H7 (cell line): ENCODE measurements at places on chromosomes 13 and 19.

- DNase-seq, result no peak
These were observed 5.3 kb downstream of the ZNF85 start for GRCh38 chr19:20928371-20928770.

DNA sequence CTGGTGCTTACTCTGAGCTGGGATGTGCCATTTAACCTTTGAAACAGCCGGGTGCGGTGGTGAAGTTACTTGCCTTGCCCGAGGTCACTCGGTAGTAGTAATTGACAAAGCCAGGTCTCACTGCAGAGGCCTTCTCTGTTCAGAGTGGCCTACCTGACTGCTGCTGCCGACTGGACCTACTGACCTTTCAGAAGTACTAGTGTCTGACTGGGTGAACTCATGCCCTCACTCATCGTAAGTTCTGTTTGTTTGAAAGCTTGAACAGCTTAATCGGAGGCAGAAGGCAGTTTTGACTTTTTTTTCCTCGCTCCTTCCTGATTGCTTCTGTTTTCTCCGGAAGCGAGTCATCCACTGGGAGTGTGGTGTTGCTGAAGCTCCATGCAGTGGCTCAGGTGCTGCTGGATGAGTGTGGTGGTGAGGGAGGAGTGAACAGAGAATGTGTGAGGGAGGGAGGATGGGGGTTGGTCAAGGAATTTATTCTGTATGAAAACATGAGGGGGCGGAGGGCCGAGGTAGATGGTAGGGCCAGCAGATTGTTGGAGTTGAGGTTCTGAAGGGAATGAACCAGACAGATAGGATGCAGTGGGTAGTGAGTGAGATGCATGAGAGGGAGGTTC lies 2.7 kb downstream of the SPINT2 start:
- no peak for DNase-seq

DNA sequence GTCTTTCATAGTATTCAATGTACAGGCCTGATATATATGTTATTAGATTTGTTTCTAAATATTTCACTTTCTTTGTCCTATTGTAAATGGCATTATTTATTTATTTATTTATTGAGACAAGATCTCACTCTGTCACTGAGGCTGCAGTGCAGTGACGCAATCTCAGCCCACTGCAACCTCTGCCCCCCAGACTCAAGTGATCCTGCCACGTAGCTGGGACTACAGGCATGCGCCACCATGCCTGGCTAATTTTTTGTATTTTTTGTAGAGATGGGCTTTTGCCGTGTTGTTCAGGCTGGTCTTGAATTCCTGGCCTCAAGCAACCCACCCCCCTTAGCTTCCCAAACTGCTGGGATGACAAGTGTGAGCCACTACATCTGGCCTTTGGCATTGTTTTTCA lies 5.4 kb upstream of the GAS6 start:
- no peak for DNase-seq

DNA sequence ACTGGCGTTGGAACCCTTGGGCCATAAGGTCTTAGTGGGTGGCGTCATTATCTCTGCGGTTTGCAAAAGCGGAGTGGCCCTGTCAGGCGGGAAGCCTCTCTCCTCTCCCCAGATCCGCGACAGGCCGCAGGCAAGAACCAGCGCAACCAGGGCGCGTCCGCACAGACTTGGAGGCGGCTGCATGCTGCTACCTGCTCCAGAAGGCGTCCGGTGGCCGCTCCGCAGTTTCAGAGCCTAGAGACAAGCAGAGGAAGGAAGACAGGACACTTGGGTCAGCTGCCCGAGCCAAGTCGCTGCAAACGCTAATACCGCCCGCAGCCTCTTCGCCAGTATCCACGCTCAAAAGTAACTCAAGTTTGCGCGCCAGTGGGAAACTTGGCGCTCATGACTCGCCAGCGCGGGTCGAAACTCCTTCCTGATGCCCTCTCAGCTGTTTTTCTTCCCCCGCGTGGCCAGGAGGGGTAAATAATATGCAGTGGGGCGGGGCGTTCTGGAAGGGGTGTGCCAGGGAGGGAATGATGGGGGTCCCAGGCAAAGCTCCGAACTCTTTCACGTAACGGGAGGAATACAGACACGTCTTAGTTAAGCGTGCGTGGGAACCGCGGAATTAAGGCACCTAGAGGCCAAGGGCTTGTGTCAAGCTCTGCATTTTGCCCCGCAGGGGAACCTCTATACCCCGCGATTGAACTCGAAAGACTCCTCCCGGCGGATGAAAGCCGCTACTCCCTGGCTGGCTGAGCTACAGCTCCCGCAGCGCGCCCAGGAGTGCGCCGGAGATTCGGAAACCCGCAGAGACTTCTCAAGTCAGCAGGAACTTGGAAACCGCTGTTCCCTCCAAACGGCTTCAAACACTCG lies at the start of gene EDNRB:
EDNRB (minus strand) TSS at position 441 of the 855 bp plus-strand sequence; CDS start at position 183, 258 bp downstream.
- DNase-seq, result peak; percentile 77

- no peak for DNase-seq
These were observed 27.8 kb downstream of the ARID3A start for GRCh38 chr19:953445-954271.

- DNase-seq, result no peak
These were observed 50.7 kb downstream of the B3GLCT start for GRCh38 chr13:31250435-31250834.

DNA sequence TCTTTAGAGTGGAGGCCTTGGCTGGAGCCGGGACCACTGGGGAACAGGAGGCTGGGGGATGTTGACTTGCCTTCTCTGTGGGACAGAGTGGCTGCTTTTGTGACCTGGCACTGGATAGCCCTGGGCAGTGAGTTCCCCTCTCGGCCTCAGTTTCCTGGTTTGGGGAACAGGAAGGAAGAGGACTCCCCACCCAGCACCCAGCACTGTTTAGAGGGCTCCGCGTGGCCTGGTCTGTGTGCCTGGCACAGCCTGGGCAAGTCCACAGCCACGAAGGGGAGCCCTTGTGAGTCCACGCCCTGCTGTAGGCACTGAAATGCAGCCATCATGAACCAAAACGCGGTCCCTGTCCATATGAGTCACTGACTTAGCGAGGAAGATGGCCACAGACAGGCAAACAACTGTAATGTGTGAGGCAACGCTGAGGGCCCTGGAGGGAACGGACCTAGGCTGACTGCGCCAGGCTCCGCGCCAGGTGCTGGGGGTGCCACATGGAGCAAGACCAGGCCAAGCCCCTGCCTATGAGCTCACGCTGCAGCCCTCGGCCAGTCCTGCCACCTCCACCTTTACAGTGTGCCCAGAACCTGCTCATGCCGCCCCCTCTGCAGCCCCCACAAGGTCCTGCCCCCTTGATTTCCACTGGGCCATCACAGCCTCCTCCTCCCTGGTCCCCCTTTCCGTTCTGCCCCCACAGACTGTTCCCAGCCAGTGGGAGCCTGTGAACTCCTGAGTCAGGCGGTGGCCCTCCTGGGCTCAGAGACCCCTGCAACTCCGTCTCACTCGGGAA lies 35.5 kb downstream of the PAK4 start:
- no peak for DNase-seq

- DNase-seq, result peak; percentile 93
These were observed at the start of gene ZNF154 for GRCh38 chr19:57708641-57709361. TSS of gene ZNF154 (minus strand) at chr19:57709204. CDS start at chr19:57708971, 233 bp downstream.

DNA sequence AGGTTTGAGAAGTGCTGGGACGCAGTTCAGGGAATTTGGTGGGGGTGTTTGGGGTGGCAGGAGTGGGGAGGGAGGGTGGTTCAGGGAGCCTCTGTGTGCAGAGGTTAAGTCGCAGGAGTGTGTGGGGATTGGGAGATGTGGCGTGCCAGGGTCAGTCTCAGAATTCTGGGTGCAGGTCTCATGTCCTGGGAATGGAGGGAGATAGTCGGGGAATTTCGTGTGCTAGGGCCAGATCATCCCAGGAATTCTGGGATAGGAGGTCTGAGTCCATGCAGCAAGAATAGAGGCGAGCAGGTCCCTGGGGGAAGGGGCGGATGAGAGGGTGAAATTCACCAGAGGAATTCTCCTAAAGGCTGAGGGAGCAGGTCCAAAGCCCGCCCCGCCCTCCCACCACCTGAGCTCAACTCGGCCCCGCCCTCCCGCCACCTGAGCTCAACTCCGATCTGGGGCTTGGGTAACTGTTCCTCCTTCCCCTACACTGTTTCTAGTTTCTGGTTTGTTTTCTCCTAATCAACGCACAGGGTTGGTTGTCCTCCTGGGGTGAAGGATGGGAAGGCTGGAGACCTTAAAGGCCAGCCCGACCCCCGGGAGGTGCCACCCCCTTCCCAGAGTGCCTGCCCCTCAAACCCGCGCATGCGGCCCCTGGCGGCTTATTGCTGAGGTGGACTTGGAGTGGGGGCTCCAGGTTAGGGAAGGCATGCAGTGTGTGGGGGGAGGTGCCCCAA lies 15.2 kb downstream of the KCNC3 start:
- peak; percentile 89 for DNase-seq

DNA sequence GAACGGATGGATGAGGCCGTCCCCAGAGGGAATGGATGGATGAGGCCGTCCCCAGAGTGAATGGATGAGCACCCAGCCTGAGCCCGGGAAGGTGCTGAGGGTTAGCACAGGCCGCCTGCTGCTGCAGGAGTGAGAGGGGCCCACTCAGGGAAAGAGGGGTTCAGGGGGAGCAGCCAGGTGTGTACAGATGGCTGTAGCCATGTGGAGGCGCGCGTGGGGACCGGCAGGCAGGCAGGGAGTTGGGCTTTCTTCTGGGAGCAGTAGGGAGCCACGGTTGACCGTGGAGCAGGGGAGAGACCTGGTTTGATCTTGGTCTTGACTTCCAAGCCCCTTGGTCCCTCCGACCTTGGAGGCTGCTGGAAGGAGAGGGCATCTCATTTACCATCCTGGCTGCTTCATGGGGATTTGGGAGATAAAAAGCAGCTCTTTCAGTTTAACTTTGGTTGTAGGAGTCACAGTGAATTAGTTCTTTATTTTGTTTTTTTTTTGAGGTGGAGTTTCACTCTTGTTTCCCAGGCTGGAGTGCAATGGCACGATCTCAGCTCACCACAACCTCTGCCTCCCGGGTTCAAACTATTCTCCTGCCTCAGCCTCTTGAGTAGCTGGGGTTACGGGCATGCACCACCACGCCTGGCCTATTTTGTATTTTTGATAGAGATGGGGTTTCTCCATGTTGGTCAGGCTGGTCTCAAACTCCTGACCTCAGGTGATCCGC lies 24.7 kb downstream of the ARID3A start:
- DNase-seq, result no peak

DNA sequence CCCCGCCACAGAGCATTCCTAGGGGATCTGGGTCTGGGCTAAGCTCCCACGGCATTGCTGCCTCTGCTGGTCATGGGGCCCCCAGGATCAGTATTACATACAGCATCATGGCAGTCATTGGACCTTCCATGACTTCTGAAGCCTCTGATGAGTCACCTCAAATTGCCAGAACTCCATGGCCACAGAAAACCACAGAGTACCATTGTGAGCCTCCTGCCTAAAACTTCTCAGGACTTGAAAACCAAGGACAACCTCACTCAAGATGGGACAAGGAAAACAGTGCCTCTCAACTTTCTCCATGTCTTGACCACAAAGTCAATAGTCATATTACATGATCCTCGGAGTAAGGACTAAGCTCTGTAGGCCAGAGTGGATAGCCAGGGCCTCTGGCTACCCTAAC lies 306.0 kb downstream of the GPC5 start:
- no peak for DNase-seq

DNA sequence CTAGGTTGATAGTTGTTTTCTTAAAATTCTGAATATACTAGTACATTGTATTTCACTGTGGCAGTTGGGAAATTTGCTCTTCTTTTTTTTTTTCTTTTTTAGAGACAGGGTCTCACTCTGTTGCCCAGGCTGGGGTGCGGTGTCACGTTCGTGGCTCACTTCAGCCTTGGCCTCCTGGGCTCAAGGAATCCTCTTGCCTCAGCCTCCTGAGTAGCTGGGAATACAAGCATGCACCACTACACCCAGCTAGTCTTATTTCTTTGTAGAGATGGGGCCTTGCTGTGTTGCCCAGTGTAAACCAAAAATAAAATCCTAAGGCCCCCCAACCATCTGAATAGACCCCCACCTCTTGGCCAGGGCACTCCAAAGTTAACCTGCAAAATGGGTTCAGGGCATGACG lies 79.3 kb downstream of the FNDC3A start:
- no peak for DNase-seq

- DNase-seq, result peak; percentile 84
These were observed 294.2 kb downstream of the ZNF536 start for GRCh38 chr19:30666301-30666803.

DNA sequence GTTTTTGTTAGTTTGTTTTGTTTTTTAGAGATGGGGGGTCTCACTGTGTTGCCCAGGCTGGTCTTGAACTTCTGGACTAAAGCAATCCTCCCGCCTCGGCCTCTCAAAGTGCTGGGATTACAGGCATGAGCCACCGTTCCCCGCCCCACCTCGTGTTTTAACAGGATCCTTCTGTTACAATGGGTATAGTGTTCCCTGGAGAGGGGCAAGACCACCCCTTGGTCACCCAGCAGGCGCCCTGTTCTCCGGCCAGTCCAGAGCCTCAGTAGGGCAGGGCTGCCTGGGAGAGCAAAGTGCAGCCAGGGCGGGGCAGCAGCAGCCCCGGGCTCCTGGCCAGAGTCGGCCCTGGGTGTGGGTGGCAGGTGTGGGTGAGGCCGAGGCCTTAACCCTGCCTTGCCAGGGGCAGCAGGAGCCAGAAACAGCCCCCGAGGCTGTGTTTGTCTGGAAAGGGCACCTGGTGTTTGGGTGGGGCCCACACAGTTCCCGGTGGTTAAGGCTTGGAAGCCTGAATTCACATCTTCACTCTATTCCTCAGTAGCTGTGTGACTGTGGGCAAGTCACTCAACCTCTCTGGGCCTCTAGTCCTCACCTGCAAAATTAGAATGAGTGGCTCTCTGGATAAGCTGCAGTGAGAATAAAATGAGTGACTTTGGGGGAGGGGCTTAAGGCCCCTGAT lies 7.2 kb downstream of the VASP start:
- DNase-seq, result peak; percentile 35
